Myocyte (in vitro differentiated cells): ENCODE measurements at places on chromosomes 3 and 15. TPM values are rescaled to one million over a fixed set of nuclear protein-coding genes. Genes with fewer than 3 reads are reported as not detected.

The SEMA4B gene
- total RNA-seq, result 1.8 and 3.5 TPM in 2 replicates

The CLDN16 gene
- not detected in 2 replicates for total RNA-seq

GRCh38 chr15:50940506-50940905 is 32.0 kb downstream of the AP4E1 start:
- DNase-seq, result no peak

DNA sequence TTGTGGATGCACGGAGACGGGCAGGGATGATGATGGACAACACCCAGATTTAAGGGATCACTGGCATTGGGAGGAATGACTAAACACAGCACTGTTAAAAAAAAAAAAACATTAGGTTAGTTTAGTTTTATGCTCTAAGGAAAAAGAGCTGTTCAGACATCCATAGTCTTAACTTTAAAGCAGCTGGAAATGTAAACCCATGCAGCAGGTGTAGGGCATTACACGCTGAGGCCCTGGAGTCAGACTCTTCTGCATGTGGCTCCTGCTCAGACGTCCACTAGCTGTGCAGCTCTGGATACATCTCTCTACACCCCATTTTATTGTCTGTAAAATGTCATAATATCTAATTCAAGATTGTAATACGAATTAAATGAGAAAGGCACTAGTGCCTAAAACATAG is 191.8 kb upstream of the RASGRP1 start:
- no peak for DNase-seq

- DNase-seq, result peak; percentile 32
Observed at GRCh38 chr3:155080692-155081091, 573 bp downstream of the MME start.

GRCh38 chr3:62151591-62151990 is 221.8 kb downstream of the FEZF2 start:
- no peak for DNase-seq
